Left lobe of liver (tissue), 2 donors: ENCODE measurements at places on chromosomes 1 and 21.

GRCh38 chr1:65260851-65261473, 48.4 kb upstream of the DNAJC6 start:
- no peak for DNase-seq

DNA sequence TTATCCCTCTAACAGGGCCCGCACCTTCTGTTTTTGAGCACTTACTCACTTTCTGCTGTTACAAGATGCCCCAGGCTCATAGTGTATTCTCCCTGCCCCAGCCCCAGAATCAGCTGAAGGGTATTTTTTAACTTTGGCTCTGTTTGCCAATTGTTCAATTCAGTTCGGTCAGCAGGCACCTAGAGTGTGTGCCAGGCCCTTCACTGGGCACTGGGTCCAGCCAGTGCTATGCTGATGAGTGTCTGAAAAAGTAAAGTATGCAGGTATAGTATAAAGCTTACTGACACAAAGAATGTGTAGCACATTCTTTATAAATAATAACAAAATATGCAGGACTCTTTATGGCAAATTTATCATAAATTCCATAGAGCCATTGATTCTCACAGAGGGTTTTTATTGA, 35.0 kb downstream of the FHAD1 start:
- DNase-seq: no peak

DNA sequence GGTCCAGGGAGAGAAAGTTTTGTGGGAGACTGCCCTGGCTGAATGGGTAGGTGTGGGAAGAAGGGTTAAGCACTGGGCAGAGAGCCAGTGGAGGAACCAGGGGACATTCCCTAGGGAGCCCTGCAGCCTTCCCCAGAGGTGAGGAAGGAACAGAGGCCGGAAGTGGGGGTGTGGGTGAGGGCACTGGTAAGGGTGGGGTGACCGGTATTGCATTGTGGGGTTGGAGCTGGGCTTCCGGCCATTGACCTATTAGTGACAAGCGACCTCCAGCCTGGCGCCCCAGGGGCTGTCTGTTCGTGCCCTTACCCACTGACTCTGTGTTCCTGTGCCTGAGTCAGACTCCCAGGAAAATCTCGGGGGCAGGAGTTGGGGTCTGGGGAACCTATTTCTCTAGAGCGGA, 3.5 kb upstream of the TSPAN1 start:
- DNase-seq: no peak

GRCh38 chr1:7975212-7975865, 13.8 kb downstream of the PARK7 start:
- peak; percentile 79 for DNase-seq

- no peak for DNase-seq
Observed at GRCh38 chr1:27157194-27157593, 2.3 kb upstream of the SLC9A1 start.

GRCh38 chr1:1351511-1352427, 2.6 kb upstream of the DVL1 start:
- DNase-seq: peak; percentile 49

DNA sequence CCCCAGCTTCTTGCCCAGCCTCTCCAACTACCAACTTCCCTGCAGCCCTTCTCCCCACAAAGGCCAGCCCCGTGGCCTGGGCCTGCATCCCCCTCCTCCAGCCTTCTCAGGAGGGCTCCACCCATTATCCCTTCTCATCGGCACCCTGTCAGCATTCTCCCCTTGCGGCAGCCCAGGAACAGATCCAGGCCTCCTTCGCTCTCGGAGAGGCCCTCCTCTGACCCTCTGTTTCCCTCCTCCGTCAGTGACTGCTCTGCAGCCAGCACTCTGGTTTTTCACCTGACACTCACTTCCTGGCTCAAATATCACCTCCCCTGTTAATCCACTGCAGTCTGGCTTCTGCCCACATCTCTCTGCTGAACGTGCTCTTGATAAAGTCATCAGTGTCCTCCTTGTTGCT, 17.5 kb downstream of the ADGRB2 start:
- DNase-seq: no peak

GRCh38 chr1:78055565-78056132, 9.9 kb downstream of the GIPC2 start:
- DNase-seq: no peak

GRCh38 chr1:6612641-6613360, 730 bp upstream of the PHF13 start:
- peak; percentile 66 for DNase-seq

DNA sequence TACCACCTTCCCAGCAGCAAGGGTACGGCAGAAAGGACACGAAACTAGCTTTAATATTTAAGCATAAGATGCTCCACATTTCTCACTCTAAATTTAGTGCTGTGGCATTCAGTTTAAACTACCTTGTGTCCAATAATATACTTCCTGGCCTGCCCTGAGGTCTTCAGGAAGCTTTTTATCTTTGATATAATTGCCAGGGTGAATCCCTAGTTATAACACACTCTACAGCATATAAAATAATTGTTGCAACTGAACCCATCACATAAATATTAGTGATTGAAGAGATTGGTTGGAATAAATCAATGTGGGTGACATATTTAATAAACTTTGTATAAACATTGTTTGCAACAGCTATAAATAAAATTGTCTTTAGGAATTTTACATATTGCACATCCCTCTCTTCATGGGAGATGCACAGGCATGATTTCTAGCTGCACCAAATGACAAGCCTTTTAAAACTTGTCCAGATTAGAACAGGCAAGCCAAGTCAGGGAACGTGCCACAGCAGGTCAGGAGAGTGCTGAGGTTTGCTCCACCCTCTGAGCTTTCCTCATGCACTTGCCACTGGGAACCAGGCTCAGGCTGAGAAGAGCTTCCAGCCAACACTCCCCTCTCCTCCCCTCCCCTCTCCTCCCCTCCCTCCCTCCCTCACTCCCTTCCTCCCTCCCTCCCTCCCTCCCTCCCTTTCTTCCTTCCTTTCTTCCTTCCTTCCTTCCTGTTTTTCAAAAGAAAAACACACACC, 623.2 kb upstream of the PKN2 start:
- no peak for DNase-seq

DNA sequence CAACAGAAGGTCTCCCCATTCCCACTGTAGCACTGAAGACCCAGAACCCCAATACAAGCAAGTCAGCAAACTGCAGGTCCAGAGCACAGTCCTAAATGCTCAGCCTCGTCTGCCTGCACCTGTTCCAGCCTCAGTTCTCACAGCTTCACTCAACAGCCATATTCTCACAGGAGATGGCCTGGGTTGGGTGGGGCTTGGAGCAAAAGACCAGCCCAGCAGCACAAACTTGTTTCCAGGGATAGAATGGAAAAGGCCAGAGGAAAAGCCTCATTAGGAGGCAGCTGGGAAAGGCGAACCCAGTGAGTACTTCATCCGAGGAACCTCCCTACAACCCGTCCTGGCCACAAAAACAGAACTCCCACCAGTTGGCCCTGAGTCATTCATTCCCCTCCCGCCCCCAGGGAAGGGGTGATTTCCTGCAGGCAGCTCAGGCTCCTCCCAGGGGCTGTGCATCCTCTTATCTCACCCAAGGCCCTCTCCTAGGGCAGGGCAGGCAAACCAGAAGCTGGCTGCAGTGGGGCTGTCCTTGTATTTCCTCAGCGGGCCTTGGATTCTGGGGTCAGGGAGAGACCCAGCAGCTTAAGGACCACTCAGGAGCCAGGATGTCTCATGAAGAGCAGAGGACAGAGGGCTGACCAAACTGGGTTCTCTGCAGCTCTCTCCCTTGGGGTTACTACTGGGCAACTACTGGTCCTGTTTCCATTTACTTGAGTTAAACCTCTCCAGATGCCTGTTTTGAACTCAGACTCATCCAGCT, 7.4 kb upstream of the MPL start:
- DNase-seq: no peak

DNA sequence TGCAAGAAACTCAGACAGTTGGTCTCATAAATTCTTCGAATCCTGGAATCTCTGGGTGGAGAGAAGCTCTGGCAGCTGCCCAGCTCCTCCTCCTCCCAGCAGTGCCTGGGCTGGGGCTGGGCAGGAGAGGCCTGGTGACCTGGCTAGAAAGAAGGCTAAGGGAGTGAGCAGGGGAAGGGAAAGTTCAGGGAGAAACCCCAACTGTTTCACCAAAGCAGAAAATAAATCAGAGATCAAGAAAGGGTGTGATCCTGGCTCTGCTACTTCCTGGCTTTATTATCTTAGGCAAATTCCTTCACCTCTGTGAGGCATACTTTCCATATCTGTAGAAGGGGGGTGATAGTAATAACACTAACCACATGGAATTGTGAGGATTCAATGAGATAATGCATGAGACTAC, 8.8 kb upstream of the COL16A1 start:
- DNase-seq: no peak

DNA sequence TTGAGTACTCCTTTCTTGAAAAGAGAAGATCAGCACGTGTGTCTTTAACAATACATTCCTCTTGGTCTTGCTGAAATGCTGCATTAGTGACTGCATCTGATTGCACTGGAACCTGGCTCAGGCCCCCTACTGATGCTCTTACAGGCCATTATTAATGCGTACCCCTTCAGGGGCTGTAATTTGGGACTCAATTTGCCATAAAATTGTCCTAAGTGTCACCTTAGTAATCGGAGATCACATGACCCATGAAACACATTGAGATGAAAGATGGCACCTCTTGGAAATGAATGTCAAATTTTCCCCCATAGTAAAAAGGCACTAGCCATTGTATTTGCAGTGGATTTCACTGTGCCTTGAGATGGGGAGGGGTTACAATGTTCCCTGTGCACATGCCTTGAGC, 563.3 kb downstream of the KIF26B start:
- DNase-seq: no peak
